Ascending aorta (tissue), 2 donors: ENCODE measurements at places on chromosomes 1 and 21. TPM values are rescaled to one million over a fixed set of nuclear protein-coding genes. Genes with fewer than 3 reads are reported as not detected.

- H3K27ac ChIP-seq = no peak overlapping the region
- no peaks in the 10 kb centered on the region for H3K27me3 ChIP-seq
- DNase-seq = no peak
- H3K36me3 ChIP-seq = no peaks in the 10 kb centered on the region
Measured at GRCh38 chr1:157523774-157524493, 28.4 kb downstream of the FCRL5 start.

DNA sequence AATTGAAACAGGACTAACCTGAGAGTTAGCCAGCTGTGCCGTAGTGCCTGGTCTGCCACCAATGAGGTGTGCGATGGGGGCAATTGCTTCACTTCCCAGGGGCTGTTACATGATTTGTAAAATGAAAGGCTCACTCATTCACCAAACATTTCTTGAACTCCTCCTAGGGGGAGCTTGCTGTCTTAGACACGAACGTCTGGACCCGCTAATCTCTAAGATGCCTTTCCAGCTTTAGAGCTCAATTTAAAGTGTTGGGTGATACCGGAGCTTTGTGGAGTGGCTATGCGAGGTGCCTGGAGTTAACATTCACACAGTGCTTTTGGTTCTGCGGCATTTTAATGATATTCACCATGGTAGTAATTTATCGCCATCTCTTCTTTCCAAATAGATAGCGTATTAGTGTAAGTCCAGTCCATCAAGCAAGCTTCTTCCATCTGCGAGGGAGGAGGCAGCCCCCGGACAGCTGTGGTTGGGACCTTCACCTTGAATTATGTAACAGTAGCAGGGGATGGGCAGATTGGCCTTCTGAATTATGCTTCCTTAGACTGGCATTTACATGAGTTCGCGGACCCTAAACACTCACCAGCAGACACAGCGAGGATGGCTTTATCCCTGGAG lies 179.9 kb downstream of the ADSS2 start:
- H3K36me3 ChIP-seq = no peaks in the 10 kb centered on the region
- H3K27me3 ChIP-seq = no peaks in the 10 kb centered on the region
- no peak overlapping the region for H3K27ac ChIP-seq
- no peak for DNase-seq
- H3K4me1 ChIP-seq = peaks cover 3% of the 10 kb centered on the region

DNA sequence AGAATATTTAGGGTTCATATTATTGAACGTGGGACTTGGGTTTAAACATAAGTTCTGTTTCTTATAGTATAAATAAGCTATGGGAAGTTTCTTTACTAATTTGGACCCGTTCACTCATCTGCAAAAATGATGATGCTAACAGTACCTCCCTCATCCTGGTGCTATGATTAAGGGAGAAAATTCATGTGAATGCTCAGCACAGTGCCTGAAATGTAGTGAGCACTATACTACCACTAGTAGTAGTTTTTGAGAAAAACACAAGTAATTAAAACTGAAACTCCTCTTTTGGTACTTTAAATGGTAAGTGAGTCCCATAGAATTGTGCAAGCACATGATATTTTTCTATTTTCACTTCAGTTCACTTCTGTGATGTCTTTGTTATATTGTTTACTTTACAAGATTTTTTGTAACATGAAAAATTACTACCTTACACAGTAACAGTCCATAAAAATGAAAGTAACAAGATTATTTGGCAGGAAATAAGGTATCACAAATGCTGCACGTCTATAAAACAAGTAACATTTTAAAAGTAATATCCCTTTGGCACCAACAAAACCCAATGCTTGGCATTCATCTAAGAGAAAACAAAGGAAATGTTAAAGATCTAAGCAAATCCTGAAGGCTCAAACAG lies 11.3 kb upstream of the PTPRC start:
- DNase-seq = no peak
- no peak overlapping the region for H3K4me3 ChIP-seq
- H3K4me1 ChIP-seq = no peaks in the 10 kb centered on the region
- H3K27me3 ChIP-seq = no peaks in the 10 kb centered on the region
- H3K36me3 ChIP-seq = no peaks in the 10 kb centered on the region

GRCh38 chr1:31799196-31799894 lies 16.5 kb downstream of the SPOCD1 start:
- no peaks in the 10 kb centered on the region for H3K27me3 ChIP-seq
- DNase-seq = no peak
- H3K27ac ChIP-seq = no peak overlapping the region
- H3K4me1 ChIP-seq = peaks cover 5% of the 10 kb centered on the region
- no peak overlapping the region for H3K4me3 ChIP-seq
- no peaks in the 10 kb centered on the region for H3K36me3 ChIP-seq

Gene TNFRSF9
- total RNA-seq = not detected

- H3K4me1 ChIP-seq = no peaks in the 10 kb centered on the region
- H3K27ac ChIP-seq = no peak overlapping the region
- peaks cover 94% of the 10 kb centered on the region for H3K36me3 ChIP-seq
Measured at GRCh38 chr1:15723631-15724246, 12.3 kb upstream of the SLC25A34 start.

Gene C4BPA
- total RNA-seq = not detected

- DNase-seq = peak; percentile 99
- H3K36me3 ChIP-seq = no peaks in the 10 kb centered on the region
- no peaks in the 10 kb centered on the region for H3K27me3 ChIP-seq
Measured at GRCh38 chr1:24018611-24019580, 38.8 kb upstream of the SRSF10 start.

GRCh38 chr1:171017426-171017825 lies 73.3 kb upstream of the FMO3 start:
- H3K36me3 ChIP-seq = no peaks in the 10 kb centered on the region
- DNase-seq = no peak
- no peak overlapping the region for H3K27ac ChIP-seq

Gene NSL1
- 69.1 TPM for total RNA-seq
